ENCODE measurements at places on chromosomes 2 and 18.

DNA sequence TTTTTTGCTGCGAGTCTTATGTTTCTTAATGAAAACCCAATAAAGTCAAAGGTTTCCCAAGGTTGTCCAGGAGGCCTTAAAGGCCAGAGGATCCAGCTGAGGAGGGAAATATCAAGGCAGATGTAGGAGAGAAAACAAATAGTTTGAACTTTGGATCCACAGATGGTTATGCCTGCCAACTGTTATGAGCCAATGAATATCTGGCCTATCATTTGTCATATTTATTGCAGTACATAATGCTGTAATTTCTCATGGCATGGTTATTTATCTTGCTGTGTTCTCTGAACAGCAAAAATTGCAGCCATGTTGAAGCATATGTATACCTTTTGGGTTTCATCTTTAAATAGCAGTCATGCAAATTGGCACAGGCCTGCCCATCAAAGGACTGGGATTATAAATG is 38.2 kb upstream of the CAVIN2 start:
- no peak for DNase-seq

DNA sequence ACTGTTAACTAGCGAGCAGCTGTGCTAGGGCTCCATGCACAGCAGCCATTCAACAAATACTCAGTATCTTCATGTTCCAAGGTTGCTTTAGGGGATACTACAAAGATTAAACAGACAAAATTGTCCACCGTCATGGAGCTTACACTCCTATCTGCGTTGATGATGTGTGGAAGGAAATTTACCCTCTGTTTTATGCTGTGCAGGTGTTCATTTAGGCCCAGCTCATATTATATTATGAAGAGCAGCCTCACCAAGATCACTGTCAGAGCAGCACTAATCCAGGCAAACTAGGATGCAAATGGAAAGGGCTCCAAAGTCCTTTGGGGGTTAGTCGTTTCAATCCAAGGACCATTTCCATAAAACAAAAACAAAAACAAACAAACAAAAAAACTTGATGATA is 13.4 kb upstream of the WIPF1 start:
- no peak for DNase-seq

- no peak for DNase-seq
Measured at GRCh38 chr18:59484131-59484530, 125.1 kb upstream of the LMAN1 start.

DNA sequence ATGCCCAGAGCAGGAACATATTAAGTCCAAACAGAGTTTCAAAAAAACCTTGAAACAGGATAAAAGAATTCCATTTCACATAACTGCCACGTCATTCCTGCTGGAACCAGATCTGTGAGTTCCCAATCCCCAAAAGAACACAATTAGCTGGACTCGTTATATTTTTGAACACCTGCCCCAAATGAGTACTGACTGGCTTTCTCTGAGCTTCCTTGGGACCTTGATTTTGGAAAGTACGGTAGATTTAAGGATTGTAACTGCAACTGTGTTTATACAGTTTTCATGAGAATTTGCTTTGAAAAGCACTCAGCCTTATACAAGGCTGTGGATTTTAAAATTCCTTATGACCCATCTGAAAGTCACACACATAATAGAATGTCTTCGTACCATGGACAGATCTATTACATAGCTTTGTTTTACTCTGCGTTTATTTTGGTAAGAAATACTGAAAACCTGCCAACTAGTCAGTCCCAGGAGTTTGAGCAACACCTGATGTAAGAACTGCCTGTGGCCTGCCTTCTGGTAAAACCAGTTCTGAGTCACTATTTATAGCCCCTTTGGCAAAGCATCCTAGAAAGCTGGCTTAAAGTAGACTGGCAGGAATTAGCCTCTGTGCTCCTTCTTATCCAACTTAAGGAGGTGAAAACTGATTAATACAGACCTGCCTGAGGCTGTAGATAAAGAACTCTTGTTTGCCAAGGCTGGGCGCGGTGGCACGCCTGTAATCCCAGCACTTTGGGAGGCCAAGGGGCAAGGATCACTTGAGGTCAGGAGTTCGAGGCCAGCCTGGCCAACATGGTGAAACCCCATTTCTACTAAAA is 48.1 kb downstream of the MERTK start:
- no peak for DNase-seq

DNA sequence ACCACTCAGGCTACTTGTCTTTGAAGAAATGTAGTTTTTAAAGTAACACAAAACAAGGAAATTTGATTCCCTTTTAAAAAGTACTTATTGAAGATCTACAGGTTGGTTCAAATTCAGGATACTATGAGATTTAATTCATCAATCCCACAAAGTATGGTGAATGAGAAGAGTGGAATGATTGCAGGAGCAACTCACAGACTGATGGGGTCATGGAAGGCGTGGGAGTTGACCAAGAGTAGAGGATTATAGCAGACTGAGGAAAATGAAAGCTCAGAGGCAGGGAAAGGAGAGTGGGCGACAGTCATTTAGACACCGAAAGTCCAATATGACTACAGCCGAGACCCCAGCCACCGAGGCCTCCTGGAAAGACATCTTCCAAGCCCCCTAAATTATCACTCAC is 12.5 kb upstream of the DAPL1 start:
- DNase-seq, result no peak

DNA sequence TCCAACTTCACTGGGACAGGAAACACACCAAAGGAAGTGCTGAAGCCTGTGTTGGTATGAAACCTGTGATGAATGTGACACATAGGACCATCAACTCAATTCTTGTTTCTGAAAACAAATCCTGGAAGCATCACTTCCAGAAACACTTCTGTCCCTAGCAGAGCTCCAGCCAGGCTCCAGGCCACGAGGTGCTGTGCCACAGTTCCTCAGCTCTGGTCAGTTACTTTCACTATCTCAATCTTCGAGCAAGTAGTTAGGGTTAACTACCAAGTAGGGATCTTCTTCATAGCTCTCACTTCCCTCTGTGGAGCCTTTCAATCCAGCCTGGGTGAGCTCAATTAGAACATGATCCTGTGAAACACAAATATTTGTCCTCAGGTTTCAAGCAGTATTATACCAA is 3.6 kb upstream of the LCT start:
- no peak for DNase-seq

- no peak for DNase-seq
Measured at GRCh38 chr2:222912776-222913175, 51.9 kb downstream of the ACSL3 start.

GRCh38 chr2:230735884-230736283 is 23.2 kb downstream of the CAB39 start:
- no peak for DNase-seq

DNA sequence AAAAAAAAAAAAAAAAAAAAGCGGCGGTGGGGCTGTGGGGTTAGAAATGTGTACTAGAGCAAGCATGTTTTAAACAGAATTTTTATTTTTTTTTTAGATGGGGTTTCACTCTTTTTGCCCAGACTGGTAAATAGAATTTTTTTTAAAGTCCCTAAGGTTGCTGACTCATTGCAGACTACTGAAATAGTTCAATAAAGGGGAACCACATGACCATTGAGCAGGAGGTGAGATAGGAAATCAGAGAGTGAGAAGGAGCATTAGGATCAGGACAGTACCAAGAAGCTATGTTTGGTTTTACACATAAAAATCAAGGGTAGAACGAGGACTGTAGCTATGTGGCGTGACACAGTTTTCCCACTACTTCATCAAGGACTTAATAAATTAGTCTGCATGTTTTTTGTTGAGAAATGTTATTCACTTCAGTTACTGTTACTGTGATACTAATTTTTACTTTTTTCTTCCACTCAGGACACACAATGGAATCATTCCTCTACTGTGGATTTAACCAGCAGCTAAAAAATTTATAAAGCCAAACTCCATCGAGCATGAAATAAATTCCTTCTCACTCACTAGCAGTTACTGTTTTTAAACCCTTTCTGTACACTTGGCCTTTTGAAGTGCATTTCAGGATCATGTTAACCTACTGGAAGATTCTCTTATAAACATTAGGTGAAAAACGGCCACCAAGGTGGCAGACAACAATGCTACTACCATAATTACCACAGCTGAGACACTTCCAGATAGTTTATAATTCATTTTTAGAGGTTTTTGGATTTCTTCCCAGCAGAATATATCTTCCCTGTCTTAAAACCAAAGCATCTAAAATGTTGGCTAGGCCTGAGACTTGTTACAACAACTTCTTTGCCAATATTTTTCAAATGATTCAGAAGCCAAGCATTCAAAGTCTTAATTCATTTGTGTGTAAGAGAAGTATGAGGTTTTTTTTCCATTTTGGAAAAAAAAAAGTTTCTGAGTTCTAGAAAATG is 33.2 kb downstream of the LAMA1 start:
- no peak for DNase-seq

DNA sequence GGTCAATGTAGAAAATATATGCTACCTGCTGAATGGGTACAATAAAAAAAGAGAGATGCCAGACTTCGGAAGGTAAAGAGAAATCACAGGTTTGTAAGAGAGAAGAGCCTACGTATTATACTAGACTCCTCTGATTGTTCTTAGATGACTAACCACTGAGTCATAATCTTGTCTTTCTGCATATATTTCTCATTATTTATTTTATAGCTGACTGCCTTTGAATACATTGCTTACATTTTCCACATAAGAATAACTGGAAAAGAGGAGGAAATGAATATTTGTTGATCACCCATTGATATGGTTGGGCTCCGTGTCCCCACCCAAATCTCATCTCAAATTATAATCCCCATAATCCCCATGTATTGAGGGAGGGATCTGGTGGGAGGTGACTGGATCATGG is 90.3 kb upstream of the RAB27B start:
- DNase-seq, result no peak

- DNase-seq, result no peak
Measured at GRCh38 chr2:12399240-12399639, 317.5 kb upstream of the TRIB2 start.

DNA sequence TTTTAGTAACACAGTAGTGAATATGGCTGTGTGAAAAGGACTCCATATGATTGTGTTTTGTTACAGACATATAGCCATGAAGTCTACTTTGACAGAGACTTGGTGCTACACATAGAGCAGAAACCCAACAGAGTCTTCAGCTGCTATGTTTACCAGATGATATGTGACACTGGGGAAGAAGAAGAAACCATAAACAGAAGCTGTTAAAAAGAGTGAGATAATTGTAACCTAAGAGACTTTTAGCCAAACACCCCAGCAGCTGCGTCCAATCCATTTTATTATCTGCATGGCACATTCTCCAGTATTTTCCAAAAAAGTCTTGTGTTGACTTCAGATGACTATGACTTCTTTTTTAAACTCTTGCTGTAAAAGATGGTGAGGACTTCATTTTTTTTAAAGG is 41.4 kb upstream of the CYBRD1 start:
- no peak for DNase-seq

DNA sequence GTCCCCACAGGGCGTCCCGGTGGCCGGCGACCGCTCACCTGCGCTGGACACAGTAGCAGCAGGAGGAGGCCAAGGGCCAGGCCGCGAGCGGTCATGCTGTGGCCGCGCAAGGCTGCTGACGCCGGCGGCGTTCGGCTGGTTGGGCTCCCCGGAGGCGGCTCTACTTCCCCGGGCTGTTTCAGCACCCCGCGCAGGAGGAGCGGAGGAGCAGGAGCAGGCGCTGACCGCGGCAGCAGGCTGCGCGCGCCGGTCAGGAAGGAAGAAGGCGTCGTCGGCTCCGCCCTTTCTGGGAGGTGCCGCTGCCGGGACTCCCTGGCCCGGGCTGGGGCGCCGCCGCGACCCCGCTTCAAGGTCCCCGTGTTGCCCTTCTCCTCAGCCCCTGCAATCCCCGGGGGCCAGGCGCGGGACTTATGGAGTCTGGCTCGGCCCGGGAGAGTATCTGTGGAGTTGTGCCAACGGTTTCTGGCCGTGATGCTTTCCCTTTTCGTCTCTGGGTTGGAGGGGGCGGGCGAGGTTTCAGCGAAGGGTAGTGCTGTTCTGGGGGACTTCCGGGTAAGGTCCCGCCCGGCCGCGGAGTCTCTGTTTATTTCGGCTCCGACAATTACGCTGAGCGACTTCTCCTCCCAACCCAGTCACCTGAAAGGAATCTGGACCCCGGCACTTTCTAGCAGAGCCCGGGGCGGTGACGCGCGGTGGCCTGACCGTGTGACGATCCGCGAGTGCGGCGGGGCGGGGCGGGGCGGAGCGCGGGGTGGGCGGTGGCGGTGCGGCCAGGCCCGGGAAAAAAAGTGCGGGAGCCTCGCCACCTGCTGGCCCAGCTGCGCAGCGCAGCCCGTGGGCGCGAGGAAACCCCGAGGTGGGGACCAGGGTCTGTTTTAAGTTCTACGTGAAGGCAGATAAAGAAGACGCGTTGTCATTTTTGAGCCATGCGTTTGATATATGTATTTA is at the start of gene NPC1:
NPC1 (minus strand) TSS at position 258 of the 948 bp plus-strand sequence; CDS start at position 95, 163 bp downstream.
- DNase-seq, result peak; percentile 97

DNA sequence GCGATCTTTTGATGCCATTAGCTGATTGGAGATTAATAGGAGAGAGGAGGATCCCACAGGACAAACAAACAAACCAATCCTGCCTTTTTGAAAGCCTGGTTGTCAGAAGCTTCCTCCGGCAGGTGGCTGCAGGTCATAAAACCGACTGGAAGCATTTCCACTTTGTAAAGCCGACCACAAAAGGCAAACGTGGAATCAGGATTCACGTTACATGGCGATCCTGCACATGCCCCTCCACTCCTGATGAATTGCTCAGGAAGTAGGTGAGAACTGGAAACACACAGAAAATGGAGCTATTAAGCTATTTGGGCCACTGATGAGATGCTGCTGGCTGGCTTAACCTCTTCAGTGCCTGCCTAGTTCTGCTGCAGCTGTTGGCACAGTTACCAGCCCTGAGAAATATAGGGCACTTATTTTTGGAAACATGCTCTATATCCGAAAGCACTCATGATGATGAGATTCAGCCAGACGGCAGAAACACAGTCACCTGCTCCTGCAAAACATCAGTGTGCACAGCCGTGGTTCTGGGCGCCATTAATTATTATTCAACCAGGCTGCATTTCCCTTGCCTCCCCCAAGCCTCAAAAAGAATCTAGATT is 110.3 kb upstream of the ST6GAL2 start:
- no peak for DNase-seq

GRCh38 chr2:98514879-98515249 is 70.2 kb downstream of the INPP4A start:
- DNase-seq, result no peak

GRCh38 chr2:60961457-60961856 is 56.1 kb upstream of the PEX13 start:
- DNase-seq, result no peak

DNA sequence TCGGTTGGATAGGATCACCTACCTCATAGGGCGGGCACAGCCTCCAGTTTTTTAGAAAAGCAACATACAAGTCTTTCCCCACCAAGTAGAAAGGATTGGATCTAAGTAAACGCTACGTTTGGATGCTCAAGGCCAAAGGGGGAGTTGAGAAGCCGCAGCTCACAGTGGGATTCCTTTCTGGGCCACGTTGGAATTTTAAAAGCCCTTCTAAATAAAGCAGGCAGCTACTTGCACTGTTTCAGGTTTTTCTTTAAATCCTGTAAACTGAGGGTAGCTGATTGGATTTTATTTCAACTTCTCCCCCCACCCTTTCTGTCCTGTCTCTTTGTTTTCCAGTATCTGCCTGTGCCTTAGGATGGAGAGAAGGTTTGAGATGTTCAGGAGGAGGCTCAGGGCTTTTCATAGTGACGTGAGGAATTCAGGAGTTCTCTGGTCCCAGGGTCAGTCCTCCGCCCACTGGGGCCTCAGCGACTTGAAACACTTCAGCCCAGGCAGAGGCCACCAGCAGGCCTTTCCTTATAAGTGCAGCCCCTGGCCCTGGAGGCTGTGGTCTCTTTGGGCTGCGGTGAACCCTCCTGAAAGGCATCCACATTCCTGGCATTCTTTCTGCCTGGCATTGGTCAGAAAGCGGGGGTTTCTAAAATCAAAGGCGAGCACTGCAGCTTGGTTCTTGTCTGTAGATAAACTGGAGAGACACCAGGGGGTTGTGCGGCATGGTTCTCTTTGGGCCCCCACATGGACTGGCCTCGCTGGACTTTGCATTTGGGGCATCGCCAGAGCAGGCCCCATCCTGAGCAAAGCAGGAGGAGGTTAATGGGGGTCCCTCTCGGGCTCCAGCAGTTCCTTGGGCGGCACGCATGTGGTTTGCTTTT is 44.5 kb downstream of the SH3BP4 start:
- DNase-seq, result no peak

All from ascending aorta (tissue), 2 donors.